ENCODE measurements at places on chromosomes 4 and X.
A peak's percentile ranks its signal among the peaks of the same experiment; 100 is the strongest.

DNA sequence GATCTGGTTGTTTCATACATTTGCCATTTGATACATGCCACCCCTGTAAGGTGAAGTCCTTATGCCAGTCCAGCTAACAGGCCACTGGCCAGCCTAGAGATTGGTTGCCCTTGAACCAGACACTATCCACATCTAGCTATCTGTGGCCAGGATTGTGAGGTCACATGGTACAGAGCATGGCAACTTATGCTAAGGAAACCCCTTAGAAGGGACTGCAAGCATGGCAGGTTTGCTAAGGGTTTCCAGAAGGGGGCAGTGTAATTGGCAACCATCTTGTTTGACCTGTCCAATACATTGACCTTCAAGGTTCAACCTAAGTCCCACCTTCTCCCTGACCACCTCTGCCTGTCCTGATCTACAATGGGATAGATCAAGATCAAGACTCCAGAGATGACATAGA is 47.5 kb downstream of the SMC1A start:
- DNase-seq: no peak

- no peak for DNase-seq
Observed at GRCh38 chr4:78534286-78534955, 17.1 kb upstream of the ANXA3 start.

- DNase-seq: no peak
Observed at GRCh38 chrX:132068405-132068804, 45.3 kb downstream of the STK26 start.

GRCh38 chrX:20271730-20272129 is 5.0 kb upstream of the RPS6KA3 start:
- DNase-seq: no peak

DNA sequence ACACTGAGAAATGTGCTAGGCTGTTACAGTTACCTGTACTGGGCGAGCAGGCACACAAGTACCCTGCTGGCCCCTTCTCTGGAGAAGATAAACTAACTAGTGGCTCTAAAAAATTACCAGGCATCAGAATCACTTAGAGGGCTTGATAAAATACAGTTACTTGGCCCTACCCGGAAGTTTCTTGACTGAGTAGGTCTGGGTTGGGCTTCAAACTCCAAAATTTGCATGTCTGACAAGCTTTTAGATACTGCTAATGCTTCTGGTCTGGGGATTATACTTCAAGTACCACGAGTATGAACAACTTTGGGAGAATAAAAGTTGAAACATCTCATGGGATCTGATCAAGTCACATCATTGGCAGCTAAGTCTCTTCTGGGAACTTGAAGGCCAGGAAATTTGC is 30.8 kb downstream of the CEP135 start:
- no peak for DNase-seq

GRCh38 chr4:38365261-38365660 is 298.7 kb upstream of the KLF3 start:
- DNase-seq: no peak

GRCh38 chrX:41308884-41309647 is 24.9 kb upstream of the DDX3X start:
- no peak for DNase-seq

- DNase-seq: no peak
Observed at GRCh38 chr4:179605196-179605595, 2163.0 kb upstream of the AGA start.

- DNase-seq: no peak
Observed at GRCh38 chr4:6124386-6125102, 75.8 kb downstream of the JAKMIP1 start.

- no peak for DNase-seq
Observed at GRCh38 chrX:48992341-48992740, 9.7 kb downstream of the GRIPAP1 start.

GRCh38 chrX:48165241-48165640 is 31.4 kb downstream of the SSX5 start:
- no peak for DNase-seq

DNA sequence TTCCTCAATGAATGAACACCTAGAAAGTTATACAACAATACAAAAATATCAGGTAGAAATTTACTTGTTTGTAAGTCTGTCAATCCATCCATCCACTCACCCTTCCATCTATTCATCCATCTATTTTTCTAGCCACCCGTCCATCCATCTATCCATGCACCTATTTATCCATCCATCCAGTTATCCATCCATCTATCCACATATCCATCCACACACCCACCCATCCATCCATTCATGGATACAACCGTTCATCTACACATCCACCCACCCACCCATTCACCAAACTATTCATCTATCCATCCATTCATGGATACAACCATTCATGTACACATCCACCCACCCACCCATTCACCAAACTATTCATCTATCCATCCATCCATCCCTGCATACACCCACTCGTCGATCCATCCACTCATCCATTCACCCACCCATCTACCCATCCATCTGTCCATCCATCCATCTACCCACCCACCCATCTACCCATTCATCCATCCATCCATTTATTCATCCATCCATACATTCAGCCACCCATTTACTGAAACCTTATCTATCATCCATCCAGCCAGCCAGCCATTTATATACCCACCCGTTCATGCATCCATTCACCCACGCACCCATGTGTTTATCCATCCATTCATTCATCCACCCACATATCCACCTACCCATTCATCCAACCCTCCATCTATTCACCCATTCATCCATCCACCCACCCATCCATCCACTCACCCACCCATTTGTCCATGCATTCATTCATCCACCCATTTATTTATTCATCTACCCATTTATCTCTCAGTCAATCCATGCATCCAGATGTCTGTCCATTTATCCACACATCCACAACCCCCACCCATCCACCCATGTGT is 10.4 kb upstream of the CD99 start:
- DNase-seq: no peak

GRCh38 chr4:83108101-83108861 is 6.2 kb downstream of the PLAC8 start:
- DNase-seq: no peak

- DNase-seq: no peak
Observed at GRCh38 chr4:71251261-71251660, 87.6 kb upstream of the SLC4A4 start.

DNA sequence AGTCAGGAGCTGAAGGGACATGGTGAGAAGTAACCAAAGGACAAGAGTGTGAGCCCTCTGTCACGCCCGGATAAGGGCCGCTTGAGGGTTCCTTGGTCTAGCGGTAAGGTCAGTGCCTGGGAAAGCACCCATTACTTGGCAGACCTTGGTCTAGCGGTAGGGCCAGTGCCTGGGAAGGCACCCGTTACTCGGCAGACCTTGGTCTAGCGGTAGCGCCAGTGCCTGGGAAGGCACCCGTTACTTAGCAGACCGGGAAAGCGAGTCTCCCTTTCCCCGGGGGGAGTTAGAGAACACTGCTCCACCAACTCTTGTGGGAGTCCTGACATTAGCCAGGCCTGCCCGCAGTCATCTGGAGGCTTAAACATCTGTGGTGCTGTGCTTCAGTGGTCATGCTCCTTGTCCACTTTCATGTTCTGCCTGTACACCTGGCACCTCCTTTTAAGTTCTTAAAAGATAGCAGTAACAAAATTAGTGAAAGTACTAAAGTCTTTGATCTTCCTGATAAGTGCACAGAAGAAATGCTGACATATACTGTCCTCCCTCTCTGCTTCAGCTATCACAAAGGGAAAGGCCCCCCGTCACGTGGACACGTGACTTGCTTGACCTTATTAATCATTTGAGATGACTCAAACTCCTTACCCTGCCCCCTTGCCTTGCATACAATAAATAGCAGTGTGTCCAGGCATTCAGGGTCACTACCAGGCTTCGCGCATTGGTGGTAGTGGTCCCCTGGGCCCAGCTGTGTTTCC is 9.3 kb upstream of the SEC24B start:
- no peak for DNase-seq

DNA sequence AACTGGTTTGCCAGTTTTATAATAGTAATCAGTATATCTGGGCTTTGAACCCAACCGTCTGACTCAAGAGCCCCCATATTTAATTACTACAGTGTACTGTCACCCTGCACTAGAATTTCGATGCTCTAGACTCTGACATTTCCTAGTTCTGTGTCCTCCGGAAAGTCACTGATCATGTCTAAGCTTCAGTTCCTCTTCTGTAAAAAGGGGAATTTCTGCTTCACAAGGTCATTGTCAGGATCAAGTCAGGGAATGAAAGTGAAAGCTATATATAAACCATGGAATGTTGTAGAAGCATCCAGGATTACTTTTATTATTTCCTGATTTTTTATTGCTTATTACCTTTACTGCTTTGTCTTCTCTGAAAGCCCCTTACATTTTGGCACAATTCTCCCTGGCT is 4.0 kb upstream of the KCNIP4 start:
- no peak for DNase-seq

DNA sequence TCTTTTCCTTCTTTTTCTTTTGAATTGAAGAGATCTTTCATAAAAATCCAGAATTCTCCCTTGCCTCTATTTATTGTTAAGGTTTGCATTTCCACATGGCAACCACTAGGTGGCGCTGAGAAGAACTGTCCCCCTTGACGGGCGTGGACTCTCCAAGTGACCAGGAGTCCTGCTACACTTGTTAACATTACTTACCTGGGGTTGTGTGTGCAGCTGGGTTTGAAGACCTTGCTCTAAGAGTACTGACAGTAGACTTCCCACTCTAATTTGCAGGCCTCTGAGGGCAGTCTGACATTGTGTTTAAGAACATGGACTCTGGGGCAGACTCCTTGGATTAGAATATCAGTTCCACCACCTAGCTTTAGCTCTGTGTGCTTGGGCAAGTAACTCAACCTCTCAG is 52.8 kb downstream of the GPRIN3 start:
- peak; percentile 52 for DNase-seq

DNA sequence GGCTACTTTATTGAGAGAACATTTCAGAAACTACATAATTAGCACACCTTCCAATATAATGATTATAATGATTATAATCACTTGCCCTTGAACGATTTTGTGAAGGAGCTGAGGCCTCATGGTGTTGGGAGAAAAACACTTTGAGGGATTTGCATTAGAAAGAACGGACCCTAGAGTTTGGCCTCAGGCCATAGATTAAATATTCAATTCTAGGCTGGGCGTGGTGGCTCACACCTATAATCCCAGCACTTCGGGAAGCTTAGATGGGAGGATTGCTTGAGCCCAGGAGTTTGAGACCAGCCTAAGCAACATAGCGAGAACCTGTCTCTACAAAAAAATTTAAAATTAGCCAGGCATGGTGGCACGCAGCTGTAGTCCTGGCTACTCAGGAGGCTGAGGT is 12.9 kb upstream of the PRKG2 start:
- no peak for DNase-seq

DNA sequence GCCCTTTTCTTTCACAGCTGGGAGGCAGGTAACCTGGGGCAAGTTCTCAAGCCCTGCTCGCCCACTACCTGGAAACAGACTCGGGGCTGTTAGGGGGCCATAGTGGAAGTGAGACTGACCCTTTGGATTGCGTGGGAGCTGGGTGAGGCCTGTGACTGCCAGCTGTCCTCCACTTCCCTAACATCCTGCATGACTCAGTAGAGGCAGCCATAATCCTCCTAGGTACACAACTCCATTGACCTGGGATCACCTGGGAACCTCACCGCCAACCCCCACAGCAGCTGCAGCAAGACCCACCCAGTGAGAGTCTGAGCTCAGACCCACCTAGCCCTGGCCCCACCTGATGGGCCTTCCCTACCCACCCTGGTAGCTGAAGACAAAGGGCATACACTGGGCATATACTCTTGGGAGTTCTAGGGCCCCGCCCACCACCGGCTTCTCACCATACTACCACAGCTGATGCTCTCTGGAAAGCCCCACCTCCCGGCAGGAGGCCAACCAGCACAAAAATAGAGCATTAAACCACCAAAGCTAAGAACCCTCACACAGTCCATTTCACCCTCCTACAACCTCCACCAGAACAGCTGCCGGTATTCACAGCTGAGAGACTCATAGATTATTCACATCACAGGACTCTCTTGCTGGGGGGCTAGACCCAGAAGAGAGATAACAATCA is 61.1 kb upstream of the DCTD start:
- DNase-seq: no peak

GRCh38 chrX:48468693-48469691 is 1.1 kb downstream of the SLC38A5 start:
- peak; percentile 34 for DNase-seq

- no peak for DNase-seq
Observed at GRCh38 chr4:14607578-14607977, 394.7 kb upstream of the CPEB2 start.

GRCh38 chrX:40199704-40200103 is 101.9 kb upstream of the BCOR start:
- DNase-seq: no peak

GRCh38 chr4:4455210-4455865 is 68.4 kb downstream of the NSG1 start:
- DNase-seq: no peak

DNA sequence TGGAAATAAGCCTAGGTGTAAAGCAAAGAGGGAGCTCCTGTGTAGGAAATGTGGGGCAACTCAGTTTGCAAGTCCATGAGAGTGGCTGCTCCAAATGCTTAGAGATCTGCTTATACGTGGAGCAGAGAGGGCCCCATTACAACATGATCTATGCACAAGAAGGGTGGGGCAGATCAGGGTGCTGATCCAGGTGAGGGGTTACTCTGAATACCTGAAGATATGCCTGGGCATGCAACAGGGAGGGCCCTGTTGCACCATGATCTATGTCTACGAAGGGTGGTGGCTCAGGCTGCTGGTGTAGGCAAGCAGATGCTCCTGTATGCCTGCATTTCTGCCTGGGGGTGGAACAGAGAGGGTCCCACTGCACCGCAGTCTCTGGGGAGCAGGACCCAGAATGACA is 1121.2 kb downstream of the RAPGEF2 start:
- DNase-seq: no peak

DNA sequence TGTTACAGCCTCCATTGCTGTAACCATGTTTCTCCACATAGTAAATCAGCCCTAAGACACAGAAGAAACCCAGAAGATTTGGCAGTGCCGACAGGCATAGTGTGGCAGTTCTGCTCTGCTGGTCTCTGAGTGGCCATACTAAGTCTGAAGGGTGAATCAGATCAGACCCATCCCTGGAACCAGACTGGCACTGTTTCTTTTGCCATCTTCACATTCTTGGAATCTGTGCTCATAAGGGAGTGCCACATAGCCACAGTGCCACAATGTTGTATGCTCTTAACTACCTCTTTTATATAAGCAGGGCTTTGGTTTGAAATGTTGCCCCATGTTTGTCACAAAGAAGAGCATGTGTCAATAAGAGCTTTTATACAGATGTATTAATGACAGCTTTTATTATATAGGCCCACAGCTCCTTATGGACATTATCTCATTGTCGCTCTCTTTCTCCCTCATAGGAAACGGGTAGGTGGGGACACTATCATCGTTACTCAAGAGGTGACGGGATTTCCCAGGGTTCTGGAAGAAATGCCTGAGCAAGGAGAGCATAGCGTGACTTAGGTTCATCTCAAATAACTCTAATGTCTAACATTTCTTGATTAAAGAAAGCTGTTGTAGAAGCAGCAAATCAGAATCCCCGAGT is 128.2 kb downstream of the CBR4 start:
- DNase-seq: no peak

GRCh38 chr4:97500423-97500822 is 642.9 kb downstream of the STPG2 start:
- DNase-seq: no peak

Measured in activated CD4-positive, CD25-positive, alpha-beta regulatory T cell treated with anti-CD3 and anti-CD28 coated beads, Interleukin-2, amount 50 U/mL, for 72 hours (primary cell).